HS-5 (cell line): ENCODE measurements at places on chromosomes 2 and 18.

DNA sequence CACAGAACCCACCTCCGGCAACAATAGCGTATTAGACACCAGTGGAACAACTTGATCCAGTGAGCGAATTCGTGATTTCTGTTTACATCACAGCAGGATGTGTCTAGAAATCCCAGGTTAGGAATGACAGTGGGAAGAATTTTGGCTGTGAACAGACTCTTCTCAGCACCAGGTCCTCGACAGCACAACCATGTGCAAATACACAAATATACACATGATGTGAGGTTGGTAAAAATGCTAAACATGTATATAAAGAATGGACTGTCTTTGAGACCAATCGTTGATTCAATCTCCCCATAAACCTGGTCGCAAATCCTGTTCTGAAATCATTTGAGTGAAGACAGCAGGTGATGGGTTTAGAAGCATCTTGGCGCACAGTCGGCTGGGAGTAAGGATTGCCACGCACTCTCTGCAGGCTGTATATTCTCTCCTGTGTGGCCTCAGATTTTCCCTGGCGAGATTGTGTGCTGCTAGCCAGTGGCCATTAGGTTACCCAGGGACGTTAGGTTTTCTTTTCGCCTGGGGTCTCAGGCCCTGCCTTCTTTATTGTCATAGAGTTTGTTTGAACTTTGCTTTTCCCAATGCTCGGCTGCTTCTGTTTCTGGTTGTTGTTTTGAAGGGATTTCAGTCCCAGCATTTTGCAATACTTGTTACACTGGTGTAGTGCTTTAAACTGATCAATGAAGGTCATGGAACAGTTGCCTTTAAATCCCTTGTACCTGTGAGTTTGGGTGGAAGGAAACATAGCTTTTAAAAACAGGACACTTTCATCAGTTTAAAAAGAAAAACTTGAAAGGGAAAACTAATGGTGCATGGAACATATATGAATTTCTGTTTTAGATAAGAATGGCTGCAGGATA is 147.3 kb downstream of the ALPK2 start:
- DNase-seq: no peak

- no peak for DNase-seq
These were observed 546.1 kb downstream of the PARD3B start for GRCh38 chr2:205091411-205091810.

- no peak for DNase-seq
These were observed 89.8 kb downstream of the HS1BP3 start for GRCh38 chr2:20560891-20561636.

DNA sequence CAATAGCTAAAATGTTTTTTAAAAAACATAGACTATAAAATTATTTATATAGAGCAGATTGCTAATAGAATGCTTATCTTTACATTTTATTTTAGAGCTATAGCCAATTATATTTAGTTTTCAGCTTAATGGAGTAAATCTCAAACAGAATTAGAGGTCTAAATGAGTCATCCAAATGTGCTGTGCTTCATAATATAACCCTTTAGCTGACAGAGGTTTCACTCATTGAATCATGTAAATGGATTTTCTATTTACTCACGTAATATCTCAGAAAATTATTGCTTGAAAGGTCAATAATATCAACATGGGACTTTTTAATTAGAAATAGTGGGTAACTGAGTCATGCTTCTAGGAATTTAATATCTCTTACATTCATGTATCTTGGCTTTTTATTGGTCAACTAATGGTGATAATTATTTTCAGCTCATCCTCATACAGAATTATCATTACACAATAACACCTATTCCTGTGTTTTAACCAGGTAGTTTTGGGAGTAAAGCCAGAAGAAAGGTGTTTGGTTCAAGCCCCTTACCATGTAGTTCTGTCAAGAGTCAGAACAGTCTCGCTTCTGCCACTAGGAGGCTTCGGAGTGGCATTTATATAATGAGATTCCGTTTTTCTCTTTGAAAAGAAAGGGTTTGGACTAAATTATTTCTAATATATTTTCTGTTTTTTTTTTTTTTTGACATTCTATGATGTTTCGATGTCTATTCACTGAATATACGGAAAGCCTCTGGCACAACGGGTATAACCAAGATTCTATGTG is 217.6 kb downstream of the CDH7 start:
- no peak for DNase-seq

- DNase-seq: no peak
These were observed 45.2 kb upstream of the CTIF start for GRCh38 chr18:48493434-48494230.

GRCh38 chr2:43226955-43227829 is 786 bp upstream of the ZFP36L2 start:
- no peak for DNase-seq

- DNase-seq: no peak
These were observed 61.9 kb downstream of the GREB1L start for GRCh38 chr18:21303895-21304294.

- DNase-seq: no peak
These were observed 129.1 kb upstream of the CBLN2 start for GRCh38 chr18:72673242-72673641.

DNA sequence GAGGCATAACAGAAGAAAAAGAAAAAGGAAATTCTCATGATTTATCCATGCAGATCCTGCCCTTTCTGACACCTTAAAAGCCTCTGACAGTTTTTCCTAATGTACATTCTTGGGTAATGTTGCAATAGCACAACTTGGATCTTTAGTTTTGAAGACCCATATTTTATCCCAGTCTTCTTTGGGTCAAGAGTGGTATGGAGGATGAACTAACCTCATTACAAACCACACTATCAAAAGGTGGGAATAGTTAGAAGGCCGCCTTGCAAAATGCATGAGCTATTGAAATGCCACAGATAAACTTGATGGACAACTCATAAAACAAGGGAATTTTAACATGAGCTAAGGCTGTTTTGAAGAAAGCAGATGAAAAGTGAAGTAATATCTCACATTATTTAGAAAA is 1479.8 kb upstream of the ACVR2A start:
- no peak for DNase-seq

DNA sequence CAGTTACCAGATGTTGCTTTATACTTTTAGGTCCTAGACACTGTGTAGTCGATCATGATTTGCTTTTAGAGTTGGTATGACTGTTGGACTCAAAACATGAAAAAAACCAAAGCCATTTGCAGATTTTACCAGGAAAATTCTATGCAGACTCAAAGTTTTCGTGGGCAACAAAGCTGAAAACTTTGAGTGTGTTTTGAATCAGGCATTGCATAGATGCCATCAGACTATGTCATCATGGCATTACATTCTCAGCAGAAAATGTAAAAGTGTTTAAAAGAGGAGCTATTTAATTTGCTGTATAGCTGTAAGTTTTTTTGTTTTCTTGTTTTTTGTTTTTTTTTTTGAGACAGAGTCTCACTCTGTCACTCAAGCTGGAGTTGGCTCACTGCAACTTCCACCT is 43.5 kb upstream of the ELAC1 start:
- DNase-seq: no peak

GRCh38 chr18:5073026-5073944 is 123.8 kb downstream of the AKAIN1 start:
- DNase-seq: peak; percentile 10

GRCh38 chr2:128684523-128684922 is 365.9 kb upstream of the HS6ST1 start:
- no peak for DNase-seq

- DNase-seq: no peak
These were observed 409.3 kb upstream of the KCNH7 start for GRCh38 chr2:163247847-163248220.

DNA sequence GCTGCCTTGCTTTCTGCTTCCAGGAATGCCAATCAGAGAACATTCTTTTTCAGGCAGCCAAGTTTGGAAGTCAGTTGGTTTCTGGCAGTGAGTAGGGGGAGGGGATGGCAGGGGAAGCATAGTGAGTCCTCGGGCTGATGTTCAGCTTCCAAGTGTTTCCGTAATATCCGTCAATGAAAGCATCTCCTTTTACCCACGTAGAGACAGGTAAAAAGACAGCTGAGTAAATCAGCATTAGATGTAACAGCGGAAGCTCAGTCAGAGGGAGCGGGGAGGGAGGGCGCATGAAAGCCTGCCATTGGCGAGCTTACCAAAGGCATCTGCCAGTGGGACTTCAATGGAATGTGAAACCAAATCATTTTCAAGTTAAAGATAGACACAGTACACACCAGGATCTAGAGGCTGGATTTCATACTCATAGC is 117.1 kb upstream of the DTNA start:
- no peak for DNase-seq

- DNase-seq: no peak
These were observed 143.9 kb upstream of the ITGA6 start for GRCh38 chr2:172283476-172283875.

GRCh38 chr18:31555971-31556747 is 35.5 kb upstream of the TTR start:
- peak; percentile 43 for DNase-seq

GRCh38 chr18:73824671-73825070 is 323.0 kb downstream of the FBXO15 start:
- peak; percentile 10 for DNase-seq

- no peak for DNase-seq
These were observed 104.8 kb upstream of the LGALSL start for GRCh38 chr2:64349131-64349530.

GRCh38 chr18:72160510-72161445 is 383.4 kb downstream of the CBLN2 start:
- DNase-seq: no peak

- DNase-seq: peak; percentile 53
These were observed 130.6 kb upstream of the HAAO start for GRCh38 chr2:42922790-42923579.

DNA sequence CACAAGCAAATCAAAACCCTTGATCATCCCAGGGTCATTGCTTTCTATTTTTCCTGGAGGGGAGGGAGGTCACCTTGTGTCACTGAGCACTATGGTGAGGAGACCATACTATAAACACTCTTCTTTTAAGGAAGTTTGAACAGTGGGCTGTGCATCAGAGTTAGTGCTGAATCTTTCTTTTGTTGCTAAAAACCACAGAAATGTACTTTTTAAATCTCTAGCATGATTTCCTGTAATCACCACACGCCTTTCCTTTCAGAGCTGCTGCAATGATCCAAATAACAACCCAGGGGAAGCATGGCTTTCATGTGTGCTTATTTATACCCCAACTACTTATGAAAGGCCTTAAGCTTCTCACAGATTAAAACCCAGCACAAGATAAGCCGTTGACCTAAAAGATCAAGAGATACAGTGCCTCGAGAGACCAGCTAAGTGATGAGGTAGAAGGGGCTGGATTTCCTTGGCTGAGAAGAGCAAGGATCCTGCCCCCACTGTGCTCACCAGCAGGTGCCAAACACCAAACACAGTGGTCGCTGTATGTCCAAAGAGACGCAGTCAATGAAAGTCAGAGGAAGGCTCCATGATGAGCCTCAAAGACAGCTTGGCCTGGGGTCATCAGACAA is 34.7 kb downstream of the TRABD2A start:
- no peak for DNase-seq

DNA sequence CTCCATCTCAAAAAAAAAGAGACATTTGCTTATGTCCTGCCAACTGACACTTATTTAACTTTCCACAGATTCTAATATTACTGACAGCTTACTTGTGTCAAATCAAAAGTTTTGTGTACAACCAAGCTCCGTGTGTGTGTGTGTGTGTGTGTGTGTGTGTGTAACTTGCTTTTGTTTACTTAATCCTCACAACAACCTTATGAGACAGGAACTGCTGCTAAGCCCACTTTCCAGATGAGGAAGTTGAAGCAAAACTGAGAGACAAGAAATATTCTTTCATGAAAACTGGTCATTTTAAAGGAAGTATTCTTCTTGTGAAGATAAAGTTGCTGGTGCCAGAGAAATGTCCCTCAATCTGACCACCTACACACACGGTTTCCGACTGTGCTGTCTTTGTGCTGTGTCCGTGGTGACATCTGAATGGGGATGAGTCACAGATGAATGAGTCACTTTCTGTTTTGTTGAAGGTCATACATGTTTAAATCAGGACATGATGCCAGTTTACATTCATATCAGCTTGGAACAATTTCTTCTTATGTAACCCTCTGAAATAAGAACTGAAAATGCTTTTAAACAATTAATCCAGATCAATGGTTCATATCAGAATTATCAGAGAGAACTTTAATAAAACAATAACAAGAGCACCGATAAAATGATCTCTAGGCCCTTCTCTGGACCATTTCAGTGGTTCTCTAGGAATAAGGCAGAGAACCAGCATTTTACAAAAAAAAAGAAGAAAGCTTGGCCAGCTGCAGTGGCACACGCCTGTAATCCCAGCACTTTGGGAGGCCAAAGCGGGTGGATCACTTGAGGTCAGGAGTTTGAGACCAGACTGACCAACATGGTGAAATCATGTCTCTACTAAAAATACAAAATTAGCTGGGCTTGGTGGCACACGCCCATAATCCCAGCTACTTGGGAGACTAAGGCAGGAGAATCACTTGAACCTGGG is 95.5 kb downstream of the THNSL2 start:
- peak; percentile 36 for DNase-seq

GRCh38 chr2:164073101-164074074 is 337.6 kb upstream of the FIGN start:
- peak; percentile 26 for DNase-seq

- DNase-seq: no peak
These were observed 125.6 kb downstream of the CACNB4 start for GRCh38 chr2:151973013-151973900.

GRCh38 chr2:207260947-207261346 is 95.2 kb upstream of the KLF7 start:
- no peak for DNase-seq

- DNase-seq: no peak
These were observed 70.7 kb upstream of the FZD7 start for GRCh38 chr2:201962774-201963562.

- no peak for DNase-seq
These were observed 225.8 kb downstream of the ALPK2 start for GRCh38 chr18:58402951-58403702.

DNA sequence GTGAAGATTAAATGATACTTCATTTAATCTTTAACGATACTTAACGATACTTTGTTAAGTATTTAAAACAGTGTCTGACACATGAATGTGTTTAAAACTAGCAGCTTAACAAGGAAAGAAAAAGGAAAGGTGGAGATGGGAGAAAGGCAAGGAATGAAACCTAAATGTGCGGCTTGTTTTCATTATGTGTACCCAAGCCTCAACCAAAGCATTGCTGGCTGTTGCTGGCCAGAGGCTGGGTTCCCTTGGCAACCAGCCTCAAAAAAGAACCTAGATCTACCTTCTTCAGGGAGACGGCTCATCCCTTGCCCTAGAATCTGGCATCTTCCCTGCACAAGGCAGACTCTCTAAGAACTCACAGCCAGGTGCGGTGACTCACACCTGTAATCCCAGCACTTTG is 13.8 kb upstream of the PCBP1 start:
- no peak for DNase-seq

GRCh38 chr18:31402026-31402373 is 25.4 kb downstream of the DSG4 start:
- DNase-seq: no peak

DNA sequence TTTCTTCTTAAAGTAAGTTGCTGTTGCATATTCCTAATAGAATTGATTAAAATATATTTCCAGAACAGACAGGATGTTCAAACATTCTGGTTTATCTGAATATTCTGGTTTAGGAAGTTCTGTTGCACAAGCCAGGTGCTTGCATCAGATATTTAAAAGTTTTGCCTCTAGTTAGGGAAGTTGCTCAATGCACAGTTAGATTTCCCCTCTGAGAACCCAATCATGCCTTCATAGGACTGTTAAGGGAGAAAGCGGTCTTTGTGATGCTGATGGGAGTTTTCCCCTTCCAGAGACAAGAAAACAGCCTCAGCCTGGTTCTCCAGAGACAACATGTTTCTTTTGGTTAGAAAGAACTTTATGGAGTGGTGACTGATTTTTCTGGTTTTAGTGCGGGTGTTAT is 65.6 kb upstream of the REV1 start:
- DNase-seq: no peak
